HuH-7.5 (cell line): ENCODE measurements at places on chromosomes 3 and 15.

DNA sequence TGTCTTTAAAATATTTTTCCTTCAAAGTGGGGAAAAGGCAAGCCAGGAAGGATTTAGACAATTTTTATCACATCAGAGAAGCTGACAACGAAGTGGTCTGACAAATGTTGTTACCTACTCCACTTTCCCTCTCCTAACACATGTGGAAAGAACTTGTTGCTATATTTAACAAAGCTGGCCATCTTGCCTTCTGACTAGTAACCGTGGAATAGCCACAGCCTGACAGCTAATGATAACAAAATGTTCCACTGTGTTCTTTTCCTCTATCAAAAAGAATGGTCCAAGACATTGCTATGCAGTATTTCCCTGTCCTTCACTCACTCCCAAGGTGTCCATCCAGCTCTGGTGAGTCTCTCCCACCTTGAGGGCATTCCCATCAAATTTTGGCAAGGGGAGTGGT, 481.4 kb upstream of the THBS1 start:
- no peak for DNase-seq

GRCh38 chr15:51757450-51757849, 6.1 kb downstream of the TMOD2 start:
- no peak for DNase-seq

- DNase-seq: no peak
Measured at GRCh38 chr3:109356442-109357155, 19.3 kb upstream of the DPPA4 start.

DNA sequence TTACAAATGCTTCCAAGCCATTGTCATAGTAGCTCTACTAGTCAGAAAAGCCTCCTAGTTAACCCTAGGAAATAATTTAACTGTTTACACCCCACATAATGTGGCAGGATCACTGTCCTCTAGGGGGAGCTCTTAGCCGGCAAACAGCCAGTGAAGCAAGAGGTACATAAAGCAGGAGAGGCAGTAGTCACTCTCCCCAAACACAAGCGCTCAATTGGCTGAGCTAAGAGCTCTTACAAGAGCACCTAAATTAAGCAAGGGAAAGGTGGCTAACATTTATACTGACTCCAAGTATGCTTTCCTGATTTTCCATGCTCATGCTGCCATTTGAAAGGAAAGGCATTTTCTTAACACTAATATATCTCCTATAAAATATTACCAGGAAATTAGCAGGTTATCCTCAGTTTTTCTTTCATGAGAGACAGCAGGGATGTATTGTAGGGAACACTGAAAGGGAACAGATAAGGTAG, 37.6 kb downstream of the NCEH1 start:
- peak; percentile 28 for DNase-seq

DNA sequence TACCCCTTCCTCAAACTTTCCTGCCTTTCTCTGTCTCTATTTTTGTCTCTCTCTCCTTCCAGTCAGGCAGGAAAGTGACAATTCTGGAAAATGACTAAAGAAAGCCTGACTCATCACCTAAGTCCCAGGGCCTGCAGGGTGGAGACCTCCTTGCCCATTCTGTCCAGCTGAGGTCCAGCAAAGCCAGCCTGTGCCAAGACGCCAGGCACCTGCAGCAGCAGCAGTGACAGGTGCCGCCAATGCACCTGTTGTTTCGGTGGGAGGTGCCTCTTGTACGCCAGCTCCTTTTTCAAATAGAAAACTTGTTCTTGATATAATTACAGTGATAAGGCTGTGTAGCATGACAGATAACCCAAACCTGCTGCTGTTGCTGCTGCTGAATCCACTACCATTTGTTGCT, 501.3 kb downstream of the NTRK3 start:
- no peak for DNase-seq

DNA sequence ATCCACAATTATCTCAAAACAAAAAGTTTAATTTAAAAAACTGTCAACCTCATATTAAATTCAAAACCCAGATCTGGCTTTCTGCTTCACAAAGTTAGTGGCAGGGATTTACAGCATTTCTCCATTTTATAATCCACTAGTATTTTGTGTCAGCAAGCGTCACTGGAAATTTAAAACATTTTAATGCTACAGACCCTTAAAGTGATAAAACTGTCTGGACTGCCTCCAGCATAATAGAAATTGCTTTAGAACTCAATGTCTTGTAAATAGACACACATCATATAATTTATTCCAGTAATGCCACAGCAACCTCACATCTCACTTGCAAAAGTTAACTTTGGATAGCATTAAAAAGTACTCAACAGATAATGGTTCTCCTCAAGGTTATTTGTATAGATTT, 116.1 kb downstream of the ULK4 start:
- no peak for DNase-seq

GRCh38 chr3:55468251-55468650, 18.9 kb downstream of the WNT5A start:
- no peak for DNase-seq

GRCh38 chr3:114380233-114380651, 86.4 kb downstream of the TIGIT start:
- DNase-seq: no peak

- DNase-seq: peak; percentile 75
Measured at GRCh38 chr15:70192490-70192889, 94.8 kb upstream of the TLE3 start.

DNA sequence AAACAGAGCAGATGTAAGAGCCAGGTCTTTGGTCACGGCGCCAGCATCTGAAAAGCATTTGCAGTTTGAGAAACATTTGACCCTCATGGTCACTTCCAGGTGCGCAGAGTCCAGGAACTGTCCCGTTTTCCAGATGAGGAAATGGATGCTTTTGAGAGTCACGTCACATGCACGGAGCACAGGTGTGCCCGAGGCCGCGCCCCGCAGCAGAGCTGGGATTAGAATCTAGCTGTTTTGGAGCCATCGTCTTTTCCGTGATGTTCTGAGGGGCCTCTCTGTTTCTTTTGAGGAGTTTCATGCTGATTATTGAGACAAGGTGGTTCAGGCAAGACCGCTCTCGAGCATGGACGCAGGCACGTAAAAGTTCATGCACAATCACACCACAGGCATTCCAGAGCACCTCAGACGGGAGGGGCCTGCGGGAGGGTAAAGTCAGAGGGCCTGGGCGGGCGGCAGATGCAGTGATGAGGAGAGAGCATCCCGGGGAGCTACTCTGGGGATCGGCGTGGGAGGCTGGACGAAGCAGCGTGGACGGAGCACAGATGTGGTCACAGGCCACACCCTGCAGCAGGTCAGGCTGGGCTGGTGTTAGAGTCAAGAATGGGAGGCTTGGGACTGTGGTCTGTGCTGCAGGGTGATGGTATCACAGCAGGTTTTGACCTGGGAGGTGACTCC, 139.2 kb upstream of the MEF2A start:
- no peak for DNase-seq

DNA sequence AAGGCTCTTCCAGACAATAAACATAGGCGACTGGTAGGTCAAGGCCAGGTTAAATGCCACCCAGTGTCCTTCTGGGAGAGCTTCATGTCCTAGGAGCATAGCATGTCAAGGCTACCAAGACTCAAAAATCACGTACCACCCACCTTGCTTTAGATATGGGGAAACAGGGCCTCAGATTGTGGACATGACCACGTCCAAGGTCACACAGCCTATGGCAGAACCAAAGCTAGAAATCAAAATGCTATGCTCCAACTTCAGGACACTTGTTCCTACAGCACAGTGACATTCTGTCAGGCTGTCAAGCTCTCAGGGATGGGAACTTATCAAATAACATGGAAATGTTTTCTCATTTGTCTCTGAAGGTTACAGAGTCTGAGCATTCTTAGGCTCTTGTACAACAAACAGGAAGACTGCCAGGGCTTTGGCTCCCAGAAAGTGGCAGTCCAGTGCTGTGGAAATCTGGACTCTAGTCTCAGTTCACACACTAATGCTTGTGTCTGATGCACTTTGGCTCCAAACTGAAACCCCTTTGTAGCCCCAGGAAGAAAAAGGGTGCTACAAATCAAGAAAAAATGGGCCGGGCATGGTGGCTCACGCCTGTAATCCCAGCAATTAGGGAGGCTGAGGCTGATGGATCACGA, 170.4 kb upstream of the LPP start:
- DNase-seq: no peak

- DNase-seq: no peak
Measured at GRCh38 chr3:127803619-127804018, 18.7 kb downstream of the MGLL start.

GRCh38 chr3:113292933-113293332, 81.6 kb downstream of the BOC start:
- DNase-seq: no peak

DNA sequence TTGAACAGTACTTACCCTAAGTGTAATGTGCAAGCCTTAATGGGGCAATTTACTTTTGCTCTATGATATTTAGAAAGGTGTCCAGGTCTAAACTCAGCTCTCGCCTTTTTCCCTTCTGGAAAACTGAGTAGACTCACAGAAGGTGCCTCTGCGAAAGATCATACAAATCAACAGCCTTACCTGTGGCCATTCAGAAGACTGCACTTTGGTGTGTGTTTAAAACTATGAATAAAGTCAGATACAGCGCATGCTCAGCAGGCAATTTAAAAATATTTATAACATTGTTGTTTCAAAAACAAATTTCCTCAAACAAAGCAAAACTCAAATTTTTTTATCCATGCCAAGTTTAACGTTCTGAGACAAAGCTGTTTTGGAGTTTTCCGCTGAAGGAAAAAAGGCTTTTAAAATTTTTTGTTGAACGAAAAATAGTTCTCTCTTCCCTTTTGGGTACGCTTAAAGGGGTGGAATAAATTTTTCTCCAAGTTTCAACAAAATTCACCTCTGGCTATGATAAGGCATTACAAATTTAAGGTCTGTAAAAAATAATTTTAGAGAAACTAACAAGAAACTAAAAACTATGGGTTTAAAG, 156.3 kb downstream of the TIGIT start:
- no peak for DNase-seq

- no peak for DNase-seq
Measured at GRCh38 chr3:23663246-23663645, 142.5 kb upstream of the UBE2E1 start.

DNA sequence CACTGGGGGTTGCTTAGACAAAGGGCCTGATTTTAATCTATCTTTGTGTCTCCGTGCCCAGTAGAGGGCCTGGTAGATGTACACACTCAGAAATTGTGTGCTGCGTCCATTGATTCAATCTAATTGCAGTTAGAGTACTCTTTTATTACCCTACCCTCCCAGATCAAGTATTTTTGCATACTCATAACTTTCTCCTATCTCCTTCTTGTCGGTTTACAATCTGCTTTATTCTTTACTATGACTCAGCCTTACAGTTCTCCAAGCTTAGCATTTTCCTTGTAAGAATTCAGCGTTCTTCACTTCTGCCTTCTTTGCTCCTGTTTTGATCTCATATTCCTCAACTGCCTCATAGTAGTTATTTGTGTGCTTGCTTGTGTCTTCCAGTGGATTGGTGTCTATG, 124.5 kb upstream of the ARRDC4 start:
- DNase-seq: no peak

DNA sequence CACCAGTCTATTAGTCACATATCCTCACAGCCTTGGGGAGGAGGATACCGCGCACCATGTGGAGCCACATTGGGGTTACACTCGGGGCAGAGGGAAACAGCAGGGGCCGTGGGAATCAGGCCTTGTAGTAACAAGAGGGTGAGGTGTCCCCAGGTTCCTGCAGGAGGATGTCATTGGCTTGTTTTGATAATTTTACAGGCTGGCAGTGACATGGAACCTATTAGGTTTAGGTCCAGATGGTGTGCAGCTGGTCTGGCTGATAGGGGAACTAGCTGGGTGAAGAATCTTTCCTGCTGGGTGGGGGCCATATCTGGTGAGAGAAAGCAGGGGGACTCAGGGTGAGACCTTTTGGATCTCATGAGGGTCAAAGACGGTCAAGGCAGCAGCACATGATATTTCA, 9.8 kb upstream of the MEF2A start:
- no peak for DNase-seq

GRCh38 chr3:123026565-123027291, 835 bp downstream of the SEMA5B start:
- DNase-seq: peak; percentile 63

GRCh38 chr3:120536642-120537041, 59.5 kb upstream of the NDUFB4 start:
- DNase-seq: no peak

DNA sequence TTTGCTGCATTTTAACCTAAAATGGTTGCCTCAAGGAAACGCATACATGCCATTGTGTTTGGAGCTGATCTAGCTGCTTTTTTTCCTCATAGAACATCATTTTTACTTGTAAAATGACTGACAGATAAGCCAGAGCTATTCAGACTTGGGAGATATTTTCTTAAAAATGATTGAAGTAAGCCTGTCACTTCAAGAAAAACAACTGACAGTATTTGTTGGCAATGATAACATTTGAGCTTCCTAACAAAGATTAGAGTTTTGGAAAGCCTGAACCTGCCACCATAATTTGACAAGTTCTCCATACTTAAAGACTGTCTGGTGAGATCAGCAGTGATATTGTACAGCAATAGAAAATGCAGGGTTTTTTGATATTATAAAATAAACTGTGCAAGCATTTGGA, 27.6 kb upstream of the MRPL3 start:
- no peak for DNase-seq

GRCh38 chr3:23129117-23129516, 74.0 kb upstream of the UBE2E2 start:
- DNase-seq: no peak

GRCh38 chr3:20186600-20187004, 596 bp upstream of the SGO1 start:
- DNase-seq: no peak

- DNase-seq: no peak
Measured at GRCh38 chr3:11998092-11998491, 6.1 kb upstream of the SYN2 start.

GRCh38 chr3:15387735-15388134, 39.6 kb downstream of the METTL6 start:
- DNase-seq: no peak
